ENCODE measurements at places on chromosomes 7 and 10.

- DNase-seq = no peak
Measured at GRCh38 chr10:70655316-70655715, 17.0 kb upstream of the ADAMTS14 start.

DNA sequence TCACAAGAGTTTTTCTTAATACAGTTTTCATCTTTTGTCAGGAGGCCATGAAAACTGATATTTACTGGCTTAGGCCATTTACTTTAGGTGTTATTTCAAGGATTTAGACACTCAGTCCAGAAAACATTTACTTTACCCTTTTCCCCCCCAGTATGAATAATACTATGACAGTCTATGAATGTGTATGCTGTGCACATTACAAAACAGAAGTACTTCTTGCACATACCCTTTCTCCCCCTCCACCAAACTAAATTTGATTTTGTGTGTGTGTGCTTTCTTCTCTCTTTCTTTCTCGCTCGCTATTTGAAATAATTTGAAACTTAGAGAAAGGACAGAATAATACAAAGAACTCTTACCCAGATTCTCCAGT, 41.3 kb downstream of the RBM33 start:
- DNase-seq = no peak

GRCh38 chr7:68425377-68425776, 1172.9 kb upstream of the AUTS2 start:
- DNase-seq = peak; percentile 21

- peak; percentile 15 for DNase-seq
Measured at GRCh38 chr10:123583639-123584418, 82.3 kb upstream of the GPR26 start.

- DNase-seq = no peak
Measured at GRCh38 chr7:38820571-38820970, 88.4 kb downstream of the VPS41 start.

GRCh38 chr7:90455163-90456030, 14.0 kb upstream of the PTTG1IP2 start:
- no peak for DNase-seq

GRCh38 chr10:102557569-102557968, 53.8 kb downstream of the SUFU start:
- DNase-seq = no peak

GRCh38 chr7:70587739-70588138, 544.2 kb upstream of the GALNT17 start:
- DNase-seq = no peak

- no peak for DNase-seq
Measured at GRCh38 chr10:59880971-59881510, 25.3 kb downstream of the CCDC6 start.

GRCh38 chr10:67843284-67843683, 5.3 kb upstream of the DNAJC12 start:
- no peak for DNase-seq

- no peak for DNase-seq
Measured at GRCh38 chr7:26198133-26198780, 2.3 kb downstream of the HNRNPA2B1 start.

DNA sequence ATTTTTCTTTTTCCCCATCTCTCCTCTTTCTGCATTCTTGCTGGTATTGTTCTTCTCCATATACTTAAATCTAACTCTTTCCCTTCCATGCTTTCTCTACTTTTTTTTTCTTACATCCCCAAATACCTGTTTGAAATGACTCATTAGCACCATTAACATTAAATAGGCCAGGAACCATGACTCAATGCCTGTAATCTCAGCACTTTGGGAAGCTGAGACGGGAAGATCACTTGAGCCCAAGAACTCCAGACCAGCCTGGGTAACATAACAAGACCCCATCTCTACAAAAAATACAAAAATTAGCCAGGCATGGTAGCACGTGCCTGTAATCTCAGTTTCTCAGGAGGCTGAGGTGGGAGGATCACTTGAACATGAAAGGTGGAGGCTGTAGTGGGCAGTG, 1026.8 kb downstream of the GATA3 start:
- no peak for DNase-seq

DNA sequence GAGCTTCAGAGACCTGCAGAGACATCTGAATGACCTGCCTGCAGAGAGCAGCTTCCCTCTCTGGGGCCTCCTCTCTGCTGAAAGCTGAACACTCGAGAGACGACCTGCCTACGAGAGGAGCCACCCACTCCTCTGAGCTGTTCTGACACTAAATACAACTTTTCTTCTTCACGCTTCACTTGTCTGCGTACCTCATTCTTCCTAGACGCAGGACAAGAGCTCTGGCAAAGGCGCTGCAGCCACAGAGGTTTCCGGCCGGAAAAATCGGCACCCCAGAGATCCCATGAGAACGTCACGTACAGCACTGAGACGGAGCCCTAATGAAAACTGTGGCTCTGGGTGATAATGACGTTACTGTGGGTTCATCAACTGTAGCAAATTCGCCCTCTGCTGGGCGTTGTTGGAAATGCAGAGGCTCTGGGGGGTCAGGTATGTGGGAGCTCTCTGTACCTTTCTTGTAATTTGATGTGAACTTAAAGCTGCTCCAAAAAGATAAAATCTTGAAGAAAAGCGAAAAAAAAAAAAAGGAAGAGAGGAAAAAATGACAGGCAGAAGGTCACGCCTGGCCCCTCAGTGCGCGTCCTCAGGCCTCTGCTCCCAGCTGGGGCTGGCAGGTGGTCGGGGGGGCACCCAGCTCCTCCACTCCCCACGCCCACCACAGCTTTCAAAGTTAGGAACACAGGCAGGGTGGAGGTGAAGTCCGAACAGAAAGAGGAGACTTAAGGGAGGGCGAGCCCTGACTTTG, 120.7 kb downstream of the DYNC2I1 start:
- peak; percentile 53 for DNase-seq

GRCh38 chr7:45646996-45647825, 73.0 kb downstream of the ADCY1 start:
- no peak for DNase-seq

- peak; percentile 29 for DNase-seq
Measured at GRCh38 chr7:140625908-140626868, 14.4 kb downstream of the DENND2A start.

DNA sequence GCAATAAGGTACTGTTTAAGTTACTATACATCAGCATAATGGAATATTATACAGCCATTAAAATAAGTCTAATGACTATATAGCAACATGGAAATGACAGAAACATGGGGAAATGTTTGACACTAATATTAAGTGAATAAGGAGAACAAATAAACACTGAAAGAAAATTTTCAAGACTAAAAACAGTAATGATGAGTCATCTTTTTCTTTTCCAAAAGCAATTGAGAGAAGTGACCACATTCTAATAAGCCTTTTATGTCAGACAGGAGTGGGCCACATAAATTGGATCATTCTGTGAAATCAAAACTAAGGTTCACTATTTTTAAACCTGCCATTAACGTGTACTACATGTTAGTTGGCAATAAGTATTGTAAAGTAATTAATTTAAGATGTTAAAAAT, 187.5 kb downstream of the AHR start:
- DNase-seq = no peak

DNA sequence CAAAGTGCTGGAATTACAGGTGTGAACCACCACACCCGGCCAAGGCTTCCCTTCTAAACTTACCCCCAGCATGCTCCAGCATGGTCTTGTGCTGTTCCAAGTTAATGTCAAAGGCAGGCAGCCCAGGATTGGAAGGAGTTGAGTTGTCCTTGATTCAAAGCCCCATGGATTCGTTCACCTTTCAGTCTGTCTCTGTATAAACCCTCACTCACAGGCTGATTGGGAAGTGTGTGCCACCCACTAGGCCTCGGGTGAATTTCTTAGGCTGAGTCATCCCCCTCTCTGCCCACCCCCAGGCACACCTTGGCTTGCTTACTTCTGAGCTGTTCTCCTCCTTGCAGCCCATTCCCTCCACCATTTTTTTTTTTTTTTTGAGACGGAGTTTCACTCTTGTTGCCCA, 13.3 kb upstream of the PRDX3 start:
- DNase-seq = peak; percentile 48

- DNase-seq = no peak
Measured at GRCh38 chr10:6236349-6237198, 33.8 kb downstream of the PFKFB3 start.

DNA sequence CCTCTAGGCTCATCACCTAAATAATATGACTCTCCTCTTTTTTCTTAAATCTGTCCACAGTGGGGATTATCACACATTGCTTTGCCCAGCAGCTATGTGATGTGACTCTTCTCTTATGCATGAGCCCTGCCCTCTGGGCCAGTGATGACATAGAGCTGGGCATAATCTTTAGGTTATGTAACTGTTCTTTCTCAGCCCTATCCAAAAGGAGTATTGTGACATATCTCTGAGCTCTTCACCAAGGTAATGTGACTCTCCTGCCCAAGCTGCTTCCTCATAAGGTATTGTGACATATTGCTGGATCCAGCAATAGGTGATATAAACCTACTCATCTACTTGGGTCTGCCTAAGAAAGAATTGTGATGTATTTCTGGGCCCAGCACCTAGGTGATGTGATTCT, 37.7 kb upstream of the ZNF107 start:
- DNase-seq = no peak

DNA sequence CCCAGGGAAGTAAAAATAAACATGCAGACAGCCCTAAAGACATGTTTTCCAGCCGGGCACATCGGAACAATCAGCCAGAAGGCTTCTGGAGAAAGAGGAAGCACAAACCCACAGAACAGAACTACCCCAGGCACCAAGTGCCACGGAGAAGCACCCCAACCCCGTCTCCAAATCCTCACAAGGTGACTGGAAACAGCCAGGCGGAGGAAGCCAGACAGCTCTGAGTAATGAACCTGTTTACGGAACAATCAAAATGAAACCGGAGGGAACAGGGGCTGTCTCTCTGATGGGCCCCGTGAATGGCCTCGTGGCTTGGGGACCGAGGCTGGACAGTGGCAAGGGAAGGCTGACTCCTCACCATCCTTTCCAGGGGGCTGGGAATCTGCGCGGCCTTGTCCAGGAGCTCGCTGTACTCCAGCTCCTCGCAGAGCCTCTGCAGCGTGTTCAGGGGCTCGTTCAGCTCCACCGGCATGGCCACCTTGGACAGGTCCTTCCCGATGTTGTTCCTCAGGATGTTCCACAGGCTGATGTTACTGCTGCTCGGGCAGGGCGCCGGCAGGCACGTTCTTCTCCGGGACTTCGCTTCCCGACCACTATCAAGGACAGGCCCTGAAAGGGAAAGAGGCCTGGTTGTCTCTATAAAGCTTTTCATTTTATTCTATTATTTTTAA, 77.0 kb upstream of the GSDME start:
- DNase-seq = no peak

DNA sequence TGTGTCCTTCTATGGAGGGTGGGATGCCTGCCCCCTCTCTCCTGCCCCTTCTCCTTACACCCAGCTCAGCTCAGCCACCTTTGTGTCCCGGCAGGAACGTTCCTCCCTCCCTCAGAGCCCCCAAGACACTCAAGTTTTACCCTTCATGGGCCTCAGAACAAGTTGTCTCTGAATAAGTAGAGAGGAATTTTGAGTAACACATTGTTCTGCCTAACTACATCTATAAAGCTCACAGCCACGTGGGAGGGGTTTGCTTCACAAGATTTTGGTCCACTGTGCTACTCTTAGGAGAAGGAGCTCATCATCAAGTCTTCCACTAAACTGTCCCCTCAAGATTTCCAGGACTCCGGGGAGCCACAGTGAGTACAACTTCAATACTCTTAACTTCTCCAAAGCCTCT, 51.6 kb upstream of the ZNF32 start:
- no peak for DNase-seq

DNA sequence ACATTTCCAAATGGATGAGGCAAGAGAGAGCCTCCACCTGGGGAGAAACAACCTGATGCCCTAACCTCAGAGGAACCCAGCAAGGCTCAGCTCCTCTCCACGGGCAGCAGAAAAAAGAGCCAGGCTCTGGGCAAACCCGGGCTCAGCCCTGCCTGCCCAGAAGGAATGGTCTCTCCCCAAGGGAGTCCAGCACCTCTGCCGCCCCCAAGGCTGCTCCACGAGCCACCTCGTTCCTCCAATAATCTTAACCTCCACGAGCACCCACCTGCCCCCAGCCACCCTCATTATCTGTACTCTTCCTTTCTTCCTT, 154.2 kb downstream of the GRID1 start:
- no peak for DNase-seq

DNA sequence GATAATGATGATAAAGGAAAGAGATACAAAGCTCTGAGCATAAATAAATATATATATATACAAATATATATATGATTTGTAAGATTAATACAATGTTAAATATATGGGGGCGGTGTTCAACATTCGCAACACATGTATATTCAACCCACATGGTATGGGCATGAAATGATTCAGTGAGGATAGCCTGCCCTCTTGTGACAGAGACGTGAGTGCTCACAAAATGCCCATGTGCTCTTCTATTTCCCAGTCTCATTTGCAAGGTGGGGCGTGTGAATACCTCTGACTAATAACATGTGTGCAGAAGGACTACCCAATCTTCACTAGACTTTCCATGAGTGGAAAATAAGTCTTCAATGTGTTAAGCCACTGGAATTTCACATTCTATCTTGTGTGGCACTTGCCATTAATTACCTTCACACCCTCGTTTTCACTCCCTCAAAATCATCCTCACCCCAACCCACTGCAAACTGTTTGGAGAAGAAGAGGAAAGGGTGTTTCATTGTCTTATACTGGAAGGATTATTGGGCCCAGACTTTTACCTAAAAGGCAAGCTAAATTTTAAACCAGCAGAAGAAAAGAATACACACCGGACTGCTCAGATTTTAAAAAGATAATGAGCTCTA, 26.9 kb downstream of the ASAH2 start:
- DNase-seq = no peak

DNA sequence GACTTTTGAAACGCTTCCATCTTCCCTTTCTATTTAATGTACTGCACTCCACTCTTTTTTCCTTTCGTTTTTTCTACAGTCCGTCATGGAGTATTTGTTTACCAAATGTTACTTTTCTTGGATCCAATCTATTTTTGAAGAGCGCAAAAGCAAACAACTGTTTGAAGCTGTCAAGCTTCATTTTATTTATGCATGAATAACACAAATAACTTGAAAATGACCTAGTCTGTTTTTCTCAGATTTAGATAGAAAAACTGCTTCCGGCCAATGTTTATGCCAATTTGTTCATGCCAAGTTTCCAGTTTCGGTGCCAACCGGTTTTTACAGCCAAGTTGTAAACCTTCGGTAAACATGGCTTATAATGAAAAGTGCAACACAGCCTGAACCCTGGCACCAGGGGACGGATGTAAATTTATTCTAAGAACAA, 150.9 kb upstream of the KLF6 start:
- no peak for DNase-seq

DNA sequence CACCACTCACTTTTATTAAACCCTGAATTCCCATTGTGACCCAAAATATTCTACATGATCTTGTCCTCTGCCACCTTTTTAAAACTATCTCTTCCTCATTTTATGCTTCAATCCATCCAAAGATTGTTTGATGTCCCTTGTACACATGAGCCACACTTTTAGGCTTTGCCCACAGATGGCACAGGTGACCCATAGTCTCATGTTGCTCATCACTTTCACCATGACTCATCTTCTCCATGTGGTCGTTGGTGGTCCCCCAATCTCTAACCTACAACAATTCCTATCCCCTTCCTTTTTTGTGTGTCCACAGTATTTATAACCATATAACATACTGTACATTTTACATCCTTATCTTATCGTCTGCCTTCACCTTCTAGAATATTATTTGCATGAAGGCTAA, 271.5 kb upstream of the ZWINT start:
- no peak for DNase-seq

- no peak for DNase-seq
Measured at GRCh38 chr7:33243319-33243881, 114.0 kb downstream of the BBS9 start.

GRCh38 chr10:128103229-128103714, 23.0 kb downstream of the MKI67 start:
- no peak for DNase-seq

- no peak for DNase-seq
Measured at GRCh38 chr10:13693783-13694700, 107.3 kb downstream of the PRPF18 start.

GRCh38 chr10:72740528-72740927, 48.6 kb downstream of the MCU start:
- DNase-seq = no peak
